DMS153 (cell line): ENCODE measurements at places on chromosomes 7 and 10.

GRCh38 chr10:127720903-127721302, 16.1 kb upstream of the FOXI2 start:
- DNase-seq = no peak

GRCh38 chr10:32109603-32110002, 53.4 kb upstream of the KIF5B start:
- no peak for DNase-seq

DNA sequence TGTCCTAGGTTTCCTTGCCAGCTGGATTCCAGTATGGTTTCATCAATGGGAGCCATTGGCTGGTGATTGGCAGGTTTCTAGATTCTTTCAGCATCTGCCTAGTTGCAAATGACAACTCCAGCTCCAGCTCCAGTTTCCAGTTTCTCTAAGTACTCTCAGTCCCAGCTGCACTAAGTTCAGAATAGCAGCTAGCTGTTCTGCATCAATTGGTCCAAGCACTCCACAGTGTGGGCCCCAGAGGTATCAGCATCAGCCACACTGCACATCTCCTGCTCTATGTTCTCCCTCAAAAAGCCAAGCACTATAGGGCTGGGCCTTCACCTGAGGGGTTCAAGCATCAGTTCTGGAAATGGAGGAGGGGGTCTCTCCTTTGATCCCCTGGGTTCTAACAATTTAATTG, 143.4 kb downstream of the VPS50 start:
- no peak for DNase-seq

DNA sequence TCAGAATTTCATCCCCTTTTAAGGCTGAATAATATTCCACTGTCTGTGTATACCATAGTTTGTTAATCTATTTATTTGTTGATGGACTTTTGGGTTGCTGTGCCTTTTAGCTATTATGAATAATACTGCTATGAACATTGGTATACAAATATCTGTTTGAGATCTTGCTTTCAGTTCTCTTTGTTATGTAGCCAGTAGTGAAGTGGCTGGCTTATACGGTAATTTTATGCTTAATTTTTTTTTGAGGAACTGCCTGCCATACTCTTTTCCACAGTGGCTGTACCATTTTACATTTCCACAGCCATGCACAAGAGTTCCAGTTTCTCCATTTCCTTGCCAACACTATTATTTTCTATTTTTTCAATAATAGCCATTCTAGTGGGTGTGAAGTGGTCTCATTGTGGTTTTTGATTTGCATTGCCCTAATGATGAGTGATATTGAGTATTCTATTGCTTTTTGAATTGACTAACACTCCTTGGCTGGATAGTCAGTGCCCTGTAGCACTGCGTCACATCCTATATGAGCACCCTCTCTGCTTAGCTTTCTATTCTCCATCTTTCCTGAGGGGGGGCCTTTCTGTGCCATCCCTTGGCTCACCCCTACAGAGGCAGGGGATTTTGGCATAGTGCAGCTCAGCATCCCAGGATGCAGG, 29.4 kb upstream of the RAPGEF5 start:
- DNase-seq = no peak

DNA sequence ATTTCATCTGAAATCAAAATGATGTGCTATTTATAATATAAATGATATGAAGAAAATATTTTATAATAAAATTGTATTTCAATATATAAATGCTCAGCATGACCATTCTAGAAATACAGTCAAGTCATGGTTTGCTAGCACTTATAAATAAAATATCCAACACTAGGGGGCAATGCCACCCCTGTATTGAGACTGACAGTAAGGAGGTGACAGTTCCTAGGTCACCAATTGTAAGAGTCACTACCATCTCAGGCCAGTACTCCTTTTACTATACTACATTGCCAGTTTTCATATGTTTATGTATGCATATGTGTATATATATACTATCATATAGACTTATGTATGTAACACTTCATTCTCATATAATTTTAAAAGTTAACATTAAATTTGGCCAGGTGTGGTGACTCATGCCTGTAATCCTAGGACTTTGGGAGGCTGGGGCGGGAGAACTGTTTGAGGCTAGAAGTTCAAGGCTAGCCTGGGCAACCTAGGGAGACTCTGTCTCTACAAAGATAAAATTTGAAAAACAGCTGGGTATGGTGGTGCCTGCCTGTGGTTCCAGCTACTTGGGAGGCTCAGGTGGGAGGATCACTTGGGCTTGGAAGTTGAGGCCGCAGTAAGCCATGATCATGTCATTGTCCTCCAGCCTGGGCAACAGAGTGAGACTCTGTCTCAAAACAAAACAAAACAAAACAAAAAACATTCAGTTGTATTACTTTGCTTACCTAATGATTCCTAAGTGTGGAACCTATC, 2.4 kb upstream of the CNOT4 start:
- DNase-seq = peak; percentile 28

GRCh38 chr10:44850356-44850934, 60.7 kb upstream of the TMEM72 start:
- no peak for DNase-seq

GRCh38 chr10:1608851-1609647, 128.3 kb downstream of the ADARB2 start:
- no peak for DNase-seq

- no peak for DNase-seq
These were observed 1.5 kb downstream of the CWF19L1 start for GRCh38 chr10:100265821-100266485.

DNA sequence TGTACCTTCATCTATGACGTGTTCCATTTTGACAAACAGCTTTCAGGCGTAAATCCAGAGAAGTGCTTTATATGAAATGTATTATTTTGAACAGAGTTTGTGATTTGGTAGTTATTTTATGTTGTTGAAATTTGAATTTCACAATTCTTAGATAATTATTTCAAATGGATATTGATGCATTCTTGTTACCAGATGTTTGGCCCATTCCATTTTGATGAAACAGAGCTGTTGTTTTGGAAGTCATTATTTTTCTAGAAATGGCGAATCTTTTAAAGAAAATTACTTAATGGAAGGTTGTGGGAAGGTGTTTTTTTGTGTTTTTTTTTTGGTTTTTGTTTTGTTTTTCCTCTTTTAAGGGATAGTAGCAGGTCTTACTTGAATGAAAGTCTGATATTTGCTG, 2.4 kb downstream of the OTUD1 start:
- DNase-seq = no peak
